HFFc6 (cell line): ENCODE measurements at places on chromosomes 2 and 18.

GRCh38 chr18:69882965-69883668, 64.6 kb downstream of the CD226 start:
- no peak for DNase-seq

DNA sequence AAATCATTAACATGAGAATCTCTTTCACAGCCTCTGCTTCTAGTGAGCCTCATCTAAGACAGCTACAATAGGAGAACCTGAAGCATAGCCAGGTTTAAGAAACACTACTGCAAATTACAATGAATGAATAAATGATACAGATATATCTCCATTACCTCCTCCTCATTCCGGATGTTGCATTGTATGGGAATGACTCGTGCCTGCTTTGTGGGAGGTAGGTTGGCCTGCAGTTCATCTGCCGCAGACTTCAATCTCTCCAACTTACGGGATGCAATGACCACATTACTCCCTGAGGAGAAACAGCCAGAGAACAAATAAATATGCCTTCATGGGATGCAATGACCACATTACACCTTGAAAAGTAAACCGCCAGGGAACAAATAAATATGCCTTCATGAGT, 15.4 kb downstream of the PECR start:
- DNase-seq = peak; percentile 14

DNA sequence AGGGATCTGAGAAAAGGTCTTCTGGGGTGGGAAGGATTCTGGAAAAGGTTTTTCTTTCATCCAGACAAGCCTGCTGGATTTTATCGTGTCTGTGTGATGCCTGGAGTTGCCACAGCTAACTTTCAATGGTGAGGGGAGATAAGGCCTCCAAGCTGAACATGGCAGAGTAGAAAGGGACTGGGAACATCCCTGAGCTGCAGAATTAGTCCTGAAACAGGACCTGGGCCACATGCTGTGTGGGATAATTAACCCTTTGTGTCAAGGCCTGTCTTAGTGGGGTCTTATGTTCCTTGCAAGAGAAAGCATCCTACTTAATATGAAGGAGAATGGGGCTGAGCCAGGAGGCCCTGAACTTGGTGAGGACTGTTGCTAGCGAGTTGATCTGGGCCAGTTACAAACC, 66.4 kb downstream of the VSNL1 start:
- no peak for DNase-seq

- DNase-seq = no peak
These were observed 806.5 kb downstream of the TDRD15 start for GRCh38 chr2:21930226-21930625.

GRCh38 chr2:23588508-23589201, 203.7 kb downstream of the KLHL29 start:
- no peak for DNase-seq

- no peak for DNase-seq
These were observed 3.7 kb upstream of the SP100 start for GRCh38 chr2:230412371-230412711.

- DNase-seq = no peak
These were observed 10.4 kb downstream of the WDR7 start for GRCh38 chr18:56661360-56662062.

GRCh38 chr2:189426886-189427285, 14.4 kb upstream of the WDR75 start:
- DNase-seq = no peak

GRCh38 chr2:159209341-159210306, 76.9 kb downstream of the WDSUB1 start:
- no peak for DNase-seq

DNA sequence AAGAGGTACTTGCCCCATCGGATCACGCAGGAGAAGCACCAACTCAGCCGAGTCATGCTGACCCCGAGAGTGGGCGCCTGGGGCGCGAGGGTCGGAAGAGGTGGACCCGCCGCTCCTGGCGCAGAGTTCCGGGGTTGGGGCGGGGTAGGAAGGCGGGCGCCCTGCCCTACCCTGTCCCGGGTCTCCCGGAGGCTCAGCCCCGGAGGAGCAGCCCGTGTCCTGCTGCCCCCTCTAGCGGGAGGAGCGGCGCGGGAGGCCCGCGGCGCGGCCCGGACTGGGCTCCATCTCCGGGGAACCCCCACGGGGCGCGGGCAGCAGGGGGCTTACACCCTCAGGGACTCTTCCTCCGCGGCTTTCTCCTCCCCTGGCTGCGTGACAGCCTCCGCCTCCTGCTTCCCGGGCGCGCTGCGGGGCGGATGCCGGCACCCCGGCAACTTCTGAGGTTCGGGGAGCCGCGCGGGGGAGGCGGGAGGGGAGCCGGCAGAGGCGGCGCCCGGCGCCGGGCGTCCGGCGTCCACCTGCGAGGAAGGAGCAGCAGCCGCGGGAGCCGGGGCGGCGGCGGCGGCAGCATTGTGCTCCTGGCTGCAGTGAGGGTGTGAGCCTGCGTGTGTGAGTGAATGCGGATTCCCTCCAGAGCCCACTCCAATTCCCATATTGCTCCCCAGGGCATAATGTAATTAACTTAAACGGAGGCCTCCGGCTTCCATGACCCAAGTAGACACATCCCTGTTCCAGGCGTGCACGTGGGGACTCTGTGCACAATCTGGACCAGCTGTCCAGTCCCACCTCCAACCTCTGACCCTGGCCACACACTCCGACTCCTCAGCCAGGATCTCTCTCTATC, 7.6 kb upstream of the TNS1 start:
- peak; percentile 33 for DNase-seq

- peak; percentile 89 for DNase-seq
These were observed 198.6 kb upstream of the EPAS1 start for GRCh38 chr2:46098621-46099062.

DNA sequence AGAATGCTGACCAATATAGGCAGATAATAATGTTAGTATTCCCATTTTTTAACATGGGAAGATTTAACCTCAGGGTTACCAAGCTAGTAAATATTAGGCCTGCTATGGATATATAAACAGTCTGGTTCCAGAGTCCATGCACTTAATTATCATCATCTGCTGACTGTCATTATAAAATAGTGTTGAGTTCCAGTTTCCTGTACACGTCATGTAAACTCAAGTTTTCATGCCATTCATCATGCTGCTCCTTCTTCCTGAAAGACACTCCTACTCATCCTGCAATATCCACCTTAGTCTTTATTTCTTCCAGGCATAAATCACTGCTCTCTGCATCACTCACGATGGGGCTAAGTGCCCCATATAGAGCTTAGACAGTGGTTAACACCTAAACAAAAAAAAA, 420.8 kb upstream of the SPHKAP start:
- DNase-seq = peak; percentile 79

- no peak for DNase-seq
These were observed 138.5 kb upstream of the ITGA4 start for GRCh38 chr2:181318504-181319280.

DNA sequence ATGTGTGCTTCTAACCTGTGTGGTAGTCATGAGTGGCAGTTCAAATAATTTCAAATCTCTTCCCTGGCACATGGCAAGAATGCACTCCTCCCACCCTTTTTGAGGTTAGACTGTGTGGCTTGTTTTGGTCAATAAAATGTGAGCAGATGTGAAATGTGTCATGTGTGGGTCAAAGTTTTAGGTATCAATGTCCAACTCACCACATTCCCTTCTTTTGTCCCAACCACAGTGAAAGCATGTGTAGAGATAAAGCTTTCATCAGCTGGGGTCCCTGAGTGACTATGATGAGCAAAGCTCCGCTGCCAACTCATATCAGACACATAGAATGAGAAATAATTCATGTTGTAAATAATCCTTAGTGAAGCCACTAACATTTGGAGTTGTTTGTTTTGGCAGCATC, 118.2 kb downstream of the PAX3 start:
- DNase-seq = no peak

DNA sequence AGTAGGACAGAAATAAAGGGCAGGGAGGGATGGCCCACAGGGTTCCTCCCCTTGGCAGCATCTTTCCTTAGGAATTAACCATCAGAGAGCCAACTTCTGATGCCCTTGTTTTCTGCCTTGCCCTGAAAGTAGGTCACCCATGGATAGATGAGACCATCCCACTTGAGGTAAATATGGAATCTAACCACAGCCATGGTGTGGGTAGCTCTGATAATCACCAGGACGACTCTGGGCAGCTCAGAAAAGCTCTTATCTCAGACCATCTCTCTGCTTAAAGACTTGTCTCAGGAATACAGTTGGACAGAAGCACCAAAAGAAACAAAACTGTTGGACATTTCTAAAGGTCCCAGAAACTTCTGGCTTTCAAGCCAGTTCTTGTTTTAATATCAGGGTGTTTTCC, 101.4 kb upstream of the CELF4 start:
- DNase-seq = no peak

DNA sequence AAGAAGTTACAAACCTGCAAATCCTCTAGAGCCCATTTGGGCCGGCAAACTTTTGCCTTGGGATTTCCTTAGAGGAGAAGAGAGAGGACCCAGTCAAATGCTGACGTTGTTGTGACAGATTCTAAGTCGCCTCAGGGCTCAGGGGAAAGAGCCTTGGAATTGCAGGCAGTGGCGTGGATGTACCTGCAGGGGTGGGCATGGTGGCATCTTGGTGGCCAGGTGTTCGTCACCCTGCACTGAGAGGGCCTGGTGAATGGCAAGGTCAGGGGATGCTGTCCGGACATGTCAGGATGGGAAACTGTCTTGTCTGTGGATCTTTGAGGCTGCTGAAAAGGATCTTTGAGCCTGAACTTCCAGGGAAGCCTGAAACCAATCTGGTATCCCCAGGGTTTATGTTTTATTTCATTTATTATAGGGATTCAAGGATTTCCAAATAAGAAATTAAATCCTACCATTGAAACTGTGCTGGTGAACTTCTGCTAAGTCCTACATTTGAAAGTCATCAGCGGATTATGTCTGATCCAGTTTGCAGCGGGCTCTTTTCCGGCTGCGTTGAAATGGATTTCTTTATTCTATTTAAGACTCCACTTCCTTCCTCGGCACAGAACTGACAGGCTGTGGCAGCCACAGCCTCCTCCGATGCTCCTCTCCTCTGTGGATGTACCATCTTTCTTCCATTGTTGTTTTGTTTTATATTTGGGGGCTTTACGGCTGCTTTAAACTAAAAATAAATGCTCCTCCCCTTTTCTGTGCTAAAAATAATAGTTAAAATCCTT, 207.6 kb downstream of the AGAP1 start:
- no peak for DNase-seq

DNA sequence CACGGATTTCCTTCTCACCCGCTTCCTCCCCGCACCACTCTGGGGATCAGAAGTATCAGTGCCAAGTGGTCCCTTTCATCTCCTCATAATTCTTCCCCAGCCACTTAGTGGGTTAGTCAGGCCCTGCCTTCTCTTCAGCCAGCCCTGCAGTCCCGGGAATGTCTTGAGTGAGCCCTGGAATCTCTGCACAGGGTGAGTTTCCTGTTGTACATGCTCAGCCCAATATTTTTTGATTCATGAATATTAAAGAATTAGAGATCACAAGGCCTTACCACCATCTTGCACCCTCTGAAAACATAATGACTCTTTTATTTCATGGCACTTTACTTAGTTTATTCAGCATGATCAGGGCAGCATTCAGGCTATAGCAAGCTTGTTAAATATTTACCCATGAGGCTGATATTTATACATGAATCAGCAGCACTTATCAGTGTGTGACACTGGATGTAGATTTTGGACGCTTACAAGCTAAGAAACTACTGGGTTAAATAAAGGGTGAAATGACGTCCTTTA, 159.4 kb upstream of the FOSL2 start:
- DNase-seq = no peak

DNA sequence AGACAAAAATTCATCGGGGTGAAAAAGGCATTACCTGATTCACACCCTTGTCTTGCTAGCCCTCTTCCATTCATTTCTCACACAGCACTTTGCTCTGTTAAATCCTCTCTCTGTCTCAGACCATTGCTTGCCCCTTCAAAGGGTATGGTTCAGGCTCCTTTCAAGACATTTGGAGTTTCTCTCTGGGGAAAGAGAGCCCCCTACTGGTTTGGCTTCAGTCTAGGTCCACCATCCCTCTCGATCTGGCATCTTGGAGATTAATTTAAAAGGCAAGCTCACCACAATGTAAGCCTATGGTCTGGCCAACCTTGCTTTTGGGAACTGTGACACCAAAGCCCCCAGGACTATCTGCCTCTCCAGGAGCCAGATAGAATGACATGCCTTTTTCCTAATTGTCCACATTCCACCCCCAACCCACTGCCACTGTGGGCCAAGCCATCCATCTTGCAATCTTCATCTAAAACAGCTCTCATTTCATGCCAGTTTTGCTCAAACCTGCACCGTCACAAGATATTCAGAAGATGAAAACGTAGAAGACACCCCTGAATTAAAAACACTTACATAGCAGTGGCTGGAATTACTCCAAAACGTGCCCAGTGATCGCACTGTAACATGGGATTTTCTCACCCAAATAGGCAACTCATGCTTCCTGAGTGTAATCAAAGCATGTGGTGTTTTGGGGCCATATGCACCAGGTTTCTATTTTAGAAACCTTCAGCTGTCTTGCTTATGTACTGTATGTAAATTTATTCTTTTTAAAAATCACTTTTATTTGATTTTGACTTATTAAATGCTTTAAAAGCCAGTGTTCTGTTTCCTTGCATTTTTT, 93.9 kb downstream of the FARSB start:
- DNase-seq = peak; percentile 33

- no peak for DNase-seq
These were observed 63.4 kb upstream of the CYP20A1 start for GRCh38 chr2:203175371-203175770.

DNA sequence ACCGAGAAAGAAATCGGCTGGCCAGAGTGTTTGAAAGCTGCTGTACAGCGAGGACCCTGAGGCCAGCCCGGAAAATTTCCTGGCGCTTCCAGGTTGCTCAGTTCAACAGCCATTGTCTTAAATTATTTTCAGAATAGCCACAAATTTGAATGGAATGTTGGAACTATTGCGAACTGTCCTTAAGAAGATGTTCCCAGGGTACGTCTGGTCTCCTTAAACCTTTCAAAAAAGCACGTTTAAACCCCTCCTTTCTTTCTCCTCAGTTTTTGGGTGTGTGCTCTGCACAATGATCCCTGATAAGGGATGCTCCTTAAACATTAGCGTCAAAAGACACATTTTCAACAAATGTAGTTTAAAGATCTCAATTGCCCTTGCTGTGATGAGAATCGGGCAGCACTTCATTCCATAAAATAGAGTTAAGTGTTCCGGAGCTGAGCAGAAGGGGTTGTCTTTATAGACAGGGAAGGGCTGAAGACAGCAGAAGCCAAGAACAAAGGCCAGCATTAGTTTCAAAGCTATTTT, 14.5 kb upstream of the LPIN2 start:
- no peak for DNase-seq

DNA sequence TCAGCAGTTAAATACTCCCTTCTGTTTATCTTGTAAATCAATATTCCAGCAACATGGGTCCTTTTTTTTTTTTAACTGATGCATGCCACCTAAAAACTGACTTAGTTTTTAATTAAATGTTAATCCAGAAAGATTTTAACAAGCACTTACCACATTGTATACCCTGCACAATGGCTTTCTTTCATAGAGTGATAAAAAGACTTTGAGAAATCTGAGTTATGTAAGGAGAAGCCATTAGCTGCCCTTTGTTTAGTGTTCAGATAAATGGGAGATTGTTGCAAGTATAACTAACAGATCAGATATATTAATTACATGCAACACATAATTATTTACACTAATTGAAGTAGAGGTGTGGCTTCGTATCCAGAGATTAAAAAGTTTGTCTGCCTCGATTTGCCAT, 22.7 kb upstream of the NFATC1 start:
- DNase-seq = no peak

GRCh38 chr2:42170619-42171395, 1.7 kb downstream of the EML4 start:
- no peak for DNase-seq

GRCh38 chr2:214244847-214245246, 166.0 kb upstream of the VWC2L start:
- DNase-seq = peak; percentile 26

GRCh38 chr2:79011496-79011895, 14.0 kb upstream of the REG3G start:
- DNase-seq = no peak
